ENCODE measurements at places on chromosomes 7 and 10.

DNA sequence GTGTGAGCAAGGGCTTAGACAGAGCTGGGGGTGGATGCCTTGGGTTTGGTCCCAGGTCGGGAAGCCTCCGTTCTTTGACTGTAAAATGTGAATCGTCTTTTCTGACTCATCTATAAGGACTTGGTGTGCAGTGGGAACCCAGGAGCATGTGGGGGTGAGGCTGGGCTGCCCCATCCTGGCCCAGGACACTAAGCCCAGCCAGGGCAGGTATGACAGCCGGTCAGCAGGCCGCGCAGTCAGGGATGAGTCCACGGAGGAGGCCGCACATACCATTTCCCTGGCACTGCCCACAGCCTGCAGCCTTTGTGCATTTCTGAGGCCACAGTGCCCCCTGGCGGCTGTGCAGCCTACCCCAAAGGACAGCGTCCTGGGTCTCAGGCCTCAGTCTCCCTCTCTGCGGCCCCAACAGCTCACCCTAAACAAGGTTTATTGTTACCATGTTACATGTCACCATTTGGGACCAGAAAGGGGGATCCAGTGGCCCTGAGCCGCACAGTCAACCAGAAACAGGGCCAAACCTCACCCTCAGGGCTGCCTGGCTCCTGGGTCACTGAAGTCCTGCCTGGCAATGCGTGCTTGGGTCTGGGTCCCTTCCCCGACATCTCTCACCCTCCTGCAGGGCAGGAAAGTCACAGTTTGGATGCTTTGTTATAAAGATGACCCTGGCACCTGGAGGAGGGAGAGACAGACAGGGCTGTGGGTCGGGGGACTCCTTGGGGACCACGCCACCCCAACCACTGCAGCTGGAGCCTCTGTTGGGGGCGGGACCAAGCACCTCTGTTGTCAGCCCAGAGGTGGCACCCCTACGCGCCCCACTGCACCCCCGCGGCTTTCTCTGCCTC is 14.4 kb upstream of the SH2B2 start:
- peak; percentile 71 for DNase-seq

DNA sequence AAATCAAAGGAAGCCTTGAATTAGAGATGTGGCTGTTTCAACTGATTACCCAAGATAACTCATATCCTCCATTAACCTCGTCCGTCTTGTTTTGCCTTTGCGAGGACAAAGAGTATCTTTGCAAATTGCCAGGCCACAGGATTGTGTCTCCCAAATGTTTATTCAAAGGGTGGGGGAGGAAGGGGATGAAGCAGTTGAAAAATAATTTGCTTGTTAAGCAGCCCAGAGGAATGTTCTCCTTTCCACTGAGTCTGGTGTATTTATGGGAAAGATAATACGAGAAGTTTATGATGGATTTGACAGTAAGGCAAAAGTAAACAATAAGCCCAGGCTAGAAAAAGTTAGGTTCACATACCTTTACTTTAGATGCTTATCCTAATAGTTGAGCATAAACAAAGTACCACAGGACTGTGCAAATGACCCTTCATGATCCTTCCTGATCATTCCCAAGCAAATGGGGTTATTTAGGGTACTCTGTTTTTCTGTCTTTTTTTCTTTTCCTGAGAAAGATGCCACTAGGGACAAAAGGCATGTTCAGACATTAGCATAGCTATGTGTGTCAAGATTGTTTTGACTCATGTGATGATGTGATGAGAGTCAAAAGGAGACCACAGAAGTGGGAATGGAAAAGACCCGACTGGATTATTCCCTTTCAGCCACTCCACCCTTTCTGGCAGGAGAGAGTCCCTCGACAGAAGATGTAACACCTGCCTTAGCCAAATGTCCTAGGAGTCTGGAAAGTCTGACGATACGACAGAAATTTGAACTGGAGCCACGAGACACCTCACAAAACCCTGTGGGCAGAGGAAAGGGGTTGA is 243.0 kb upstream of the GLI3 start:
- no peak for DNase-seq

DNA sequence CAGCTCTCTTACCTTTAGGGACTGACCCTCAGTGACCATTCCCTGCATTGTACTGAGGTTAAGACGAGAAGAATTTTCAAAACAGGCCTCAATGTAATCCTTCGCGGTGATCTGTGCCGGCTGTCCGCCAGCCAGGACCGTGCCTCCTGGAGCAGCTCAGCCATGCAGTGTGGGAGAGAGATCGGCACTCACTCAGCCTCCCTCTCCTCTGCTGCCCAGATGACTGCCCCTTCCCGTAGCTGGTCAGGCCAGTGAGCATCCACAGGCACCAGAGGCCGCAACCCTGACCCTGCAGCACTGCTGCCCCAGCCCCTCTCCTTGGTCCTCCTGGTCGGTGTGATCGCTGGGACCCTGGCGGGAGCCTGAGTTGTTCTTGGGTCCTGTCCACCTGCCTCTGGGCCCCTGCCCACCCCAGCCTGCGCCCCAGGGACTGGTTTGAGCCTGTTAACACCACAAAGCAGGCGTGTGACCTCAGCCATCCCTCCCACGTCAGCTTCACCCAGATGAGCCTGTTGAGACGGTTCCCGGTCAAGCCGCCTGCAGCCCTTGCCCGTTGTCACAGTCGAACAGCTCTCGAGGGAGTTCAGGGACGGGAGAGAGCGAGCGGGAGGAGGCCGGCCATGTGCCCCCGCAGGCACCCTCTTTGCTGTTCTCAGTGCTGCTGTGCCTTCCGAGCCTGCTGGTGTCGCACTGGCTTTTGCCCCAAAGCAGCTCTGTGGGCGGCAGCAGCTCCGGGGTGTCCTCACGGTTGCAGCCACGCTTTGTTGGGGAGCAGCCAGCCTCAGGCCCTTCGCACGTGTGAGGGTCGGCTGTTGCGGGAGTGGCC is 37.2 kb downstream of the NKX6-2 start:
- DNase-seq = no peak

GRCh38 chr7:135251496-135252391 is 18.1 kb downstream of the STRA8 start:
- DNase-seq = no peak

GRCh38 chr10:49649294-49649693 is 30.2 kb upstream of the C10orf53 start:
- no peak for DNase-seq

DNA sequence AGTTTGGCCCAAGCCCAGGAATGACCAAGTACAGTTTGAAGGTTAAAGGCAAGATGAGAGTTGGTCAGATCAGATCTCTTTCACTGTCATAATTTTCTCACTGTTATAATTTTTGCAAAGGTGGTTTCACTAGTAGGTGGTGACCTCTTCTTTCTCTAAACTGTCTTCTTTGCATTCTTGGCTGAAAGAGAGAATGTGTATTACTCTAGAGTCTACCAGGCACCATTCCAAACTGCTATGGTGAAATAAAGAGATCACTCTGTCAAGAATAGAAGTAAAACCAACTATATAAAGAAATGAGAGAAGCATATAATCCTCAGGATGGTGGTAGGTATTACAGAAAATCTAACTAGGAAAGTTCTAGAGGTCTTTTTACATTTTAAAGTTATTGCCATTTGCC is 72.7 kb downstream of the DYNC1I1 start:
- DNase-seq = no peak

DNA sequence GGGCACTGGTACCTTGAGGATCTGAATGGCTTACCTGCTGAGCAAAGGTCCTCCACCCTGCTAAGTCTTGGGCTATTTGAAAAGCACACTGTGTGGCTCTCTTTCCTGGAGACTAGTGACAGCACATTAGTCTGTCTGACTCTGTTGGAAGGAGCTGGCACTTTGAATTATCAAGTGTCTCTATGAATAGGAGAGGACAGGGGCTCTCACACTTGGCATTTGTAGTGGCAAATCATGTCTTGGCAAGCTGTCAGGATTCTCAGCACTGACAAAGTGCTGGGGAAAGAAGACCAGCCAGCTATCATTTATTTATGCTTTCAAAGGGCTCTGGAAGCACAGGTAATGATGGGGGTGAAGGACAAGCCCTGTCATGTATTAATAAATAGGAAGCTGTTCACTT is 62.8 kb downstream of the MTPN start:
- DNase-seq = no peak

DNA sequence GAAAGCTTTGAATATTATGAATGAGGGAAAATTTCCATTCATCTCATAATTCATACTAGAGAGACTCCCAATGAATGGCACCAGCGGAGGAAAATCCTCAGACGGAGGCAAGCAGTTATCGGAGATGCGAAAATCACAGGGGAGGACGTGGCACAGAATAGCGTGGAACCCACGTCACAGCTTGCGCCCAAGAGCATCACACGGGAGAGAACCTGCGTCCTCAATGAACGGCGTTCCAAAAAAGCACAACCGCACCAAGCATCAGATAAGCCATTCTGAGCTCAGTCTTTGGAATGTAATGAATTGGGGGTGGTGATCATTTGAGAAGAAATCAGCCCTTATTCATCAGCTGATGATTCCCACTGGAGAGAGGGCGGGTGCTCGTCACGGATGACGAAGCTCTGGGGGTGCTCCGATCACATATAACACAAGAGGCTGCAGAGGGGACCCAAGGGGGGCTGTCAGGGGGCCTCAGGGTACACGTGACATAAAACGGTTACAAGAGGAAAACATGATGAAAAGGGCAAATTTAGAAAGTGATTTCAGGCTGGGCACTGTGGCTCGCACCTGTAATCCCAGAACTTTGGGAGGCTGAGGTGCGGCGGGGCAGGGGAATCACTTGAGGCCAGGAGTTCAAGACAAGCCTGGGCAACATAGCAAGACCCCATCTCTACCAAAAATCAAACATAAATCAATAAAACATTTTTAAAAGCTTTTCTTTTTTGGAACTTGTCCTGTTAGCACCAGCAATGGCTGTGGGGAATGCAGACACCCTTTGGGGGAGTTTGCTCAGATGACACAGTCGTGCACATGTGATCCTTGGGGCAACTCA is 33.8 kb upstream of the FIS1 start:
- no peak for DNase-seq

- DNase-seq = no peak
These were observed 250.6 kb downstream of the C7orf25 start for GRCh38 chr7:42661312-42661711.

DNA sequence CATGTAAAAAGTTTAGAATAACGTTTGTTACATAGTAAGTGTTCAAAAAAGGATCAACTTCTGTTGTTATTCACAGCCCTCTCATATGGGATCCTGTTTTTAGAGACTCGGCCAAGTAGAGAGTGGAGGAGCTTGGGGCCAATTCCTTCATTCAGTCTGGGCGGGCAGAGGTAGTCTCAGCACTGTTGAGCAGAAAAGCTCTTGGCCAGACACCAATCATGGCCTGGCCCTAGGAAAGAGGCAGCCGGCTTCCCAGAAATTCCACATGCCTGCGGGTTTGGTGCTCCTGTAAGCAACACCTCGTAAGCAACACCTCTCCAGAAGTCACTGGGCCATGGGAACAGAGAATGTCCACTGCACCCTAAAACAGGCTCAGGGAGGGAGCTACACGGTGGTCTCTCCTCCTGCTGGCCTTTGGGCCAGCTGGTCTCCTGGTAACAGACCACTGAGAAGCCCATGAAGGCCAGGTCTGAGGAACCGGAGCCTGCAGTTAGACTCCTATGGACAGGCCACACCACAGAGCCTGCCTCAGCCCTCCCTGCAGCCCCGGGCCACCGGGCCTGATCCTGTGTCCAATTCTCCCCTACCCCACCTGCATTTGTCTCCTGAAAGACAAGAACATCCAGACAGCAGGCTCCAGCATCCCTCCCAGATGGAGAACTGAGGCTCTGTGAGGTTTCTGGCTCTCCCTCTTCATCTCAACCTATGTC is 149.1 kb downstream of the GRID1 start:
- no peak for DNase-seq

GRCh38 chr10:71757399-71757922 is 15.9 kb downstream of the VSIR start:
- DNase-seq = no peak

GRCh38 chr10:89954787-89955566 is 253.6 kb downstream of the KIF20B start:
- no peak for DNase-seq

All from activated T-cell treated with anti-CD3 and anti-CD28 coated beads for 4 hours (primary cell).